ENCODE measurements at places on chromosomes 1 and 21. TPM values are rescaled to one million over a fixed set of nuclear protein-coding genes. Genes with fewer than 3 reads are reported as not detected.

LRRC8B gene
- total RNA-seq, result 27.1 TPM

PTPN7 gene
- total RNA-seq, result 9.6 TPM

B4GALT2 gene
- 23.9 TPM for total RNA-seq

DNA sequence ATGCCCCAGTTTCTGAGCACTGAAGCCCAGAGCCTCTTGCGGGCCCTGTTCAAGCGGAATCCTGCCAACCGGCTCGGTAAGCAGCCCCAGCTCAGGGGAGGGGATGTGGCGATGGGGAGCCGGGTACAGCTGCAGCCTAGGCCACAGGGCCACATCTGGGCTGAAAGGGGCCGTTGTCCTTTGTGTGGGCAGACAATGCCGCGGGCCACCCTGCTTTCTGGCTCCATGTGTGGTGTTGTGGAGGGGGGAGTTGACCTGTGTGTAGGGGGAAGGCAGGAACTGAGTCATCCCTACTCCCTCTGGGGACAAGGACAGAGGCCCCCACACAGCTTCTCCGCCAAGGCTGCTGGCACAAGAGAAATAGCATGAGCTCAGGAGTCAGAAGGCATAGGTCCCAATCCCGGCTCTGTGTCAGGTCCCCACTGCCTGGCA is 26.0 kb downstream of the RPS6KA1 start:
- no peak for DNase-seq
- H3K36me3 ChIP-seq, result no peaks in the 10 kb centered on the region
- H3K4me3 ChIP-seq, result no peak overlapping the region
- no peaks in the 10 kb centered on the region for H3K4me1 ChIP-seq
- H3K27me3 ChIP-seq, result no peaks in the 10 kb centered on the region

SLC30A1 gene
- total RNA-seq, result 17.9 TPM
